IPS DF 6.9 (cell line): ENCODE measurements at places on chromosomes 11 and 22.

DNA sequence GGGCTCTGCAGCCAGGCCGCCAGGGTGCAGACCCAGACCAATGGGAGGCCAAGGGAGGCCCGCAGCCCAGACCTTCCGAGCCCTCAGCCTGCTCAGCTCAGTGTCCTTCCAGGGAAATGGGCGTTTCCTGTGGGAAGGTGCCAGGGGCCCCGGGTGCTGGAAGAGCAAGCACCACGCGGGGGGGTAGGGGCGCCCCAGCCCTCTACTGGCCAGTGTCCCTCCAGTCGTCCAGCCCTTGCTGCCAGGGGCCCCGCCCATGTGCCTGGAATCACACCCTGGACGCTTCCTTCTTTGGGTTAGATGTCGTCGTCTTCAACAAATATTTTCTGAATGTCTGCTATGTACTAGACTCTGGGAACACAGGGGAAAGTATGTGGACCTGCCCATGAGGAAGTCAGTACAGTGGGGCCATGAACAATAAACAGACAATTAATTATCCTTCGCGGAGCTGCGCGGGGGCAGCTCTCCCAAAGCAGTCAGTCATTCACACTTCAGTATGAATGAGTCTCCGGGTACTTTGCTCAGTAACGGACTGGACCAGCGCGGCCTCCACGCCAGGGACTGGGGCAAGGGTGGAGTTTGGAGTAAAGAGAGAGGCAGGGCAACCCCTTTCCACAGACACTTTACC is 60.2 kb downstream of the CDKN1C start:
- H3K27me3 ChIP-seq: no peaks in the 10 kb centered on the region
- no peak for DNase-seq
- H3K4me3 ChIP-seq: no peak overlapping the region
- H3K36me3 ChIP-seq: no peaks in the 10 kb centered on the region
- peaks cover 6% of the 10 kb centered on the region for H3K4me1 ChIP-seq

- H3K4me3 ChIP-seq: no peak overlapping the region
- no peaks in the 10 kb centered on the region for H3K4me1 ChIP-seq
- H3K27ac ChIP-seq: no peak overlapping the region
- peaks cover 3% of the 10 kb centered on the region; the same call in 1 of the 2 replicates for H3K36me3 ChIP-seq
- no peak for DNase-seq
These were observed 33.5 kb upstream of the SERPIND1 start for GRCh38 chr22:20740222-20740951.

DNA sequence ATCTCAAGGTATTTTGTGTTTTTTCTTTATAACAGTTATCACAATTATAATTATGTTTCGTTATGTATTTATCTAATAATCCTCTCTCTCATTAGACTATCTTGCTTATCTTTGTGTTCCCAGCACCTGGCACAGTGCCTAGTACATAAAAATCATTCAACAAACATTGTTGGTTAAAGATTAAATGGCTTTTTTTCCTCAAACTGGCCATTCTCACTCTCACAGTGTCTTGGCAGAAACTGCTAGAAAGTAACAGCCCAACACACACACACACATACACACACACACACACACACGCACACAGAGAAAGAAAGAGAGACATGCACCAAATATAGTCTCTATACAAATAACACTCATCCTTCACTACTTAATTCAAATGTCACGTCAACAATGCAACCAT is 36.8 kb downstream of the OR10A6 start:
- H3K27ac ChIP-seq: no peak overlapping the region
- H3K4me3 ChIP-seq: no peak overlapping the region
- H3K36me3 ChIP-seq: no peaks in the 10 kb centered on the region
- DNase-seq: no peak

DNA sequence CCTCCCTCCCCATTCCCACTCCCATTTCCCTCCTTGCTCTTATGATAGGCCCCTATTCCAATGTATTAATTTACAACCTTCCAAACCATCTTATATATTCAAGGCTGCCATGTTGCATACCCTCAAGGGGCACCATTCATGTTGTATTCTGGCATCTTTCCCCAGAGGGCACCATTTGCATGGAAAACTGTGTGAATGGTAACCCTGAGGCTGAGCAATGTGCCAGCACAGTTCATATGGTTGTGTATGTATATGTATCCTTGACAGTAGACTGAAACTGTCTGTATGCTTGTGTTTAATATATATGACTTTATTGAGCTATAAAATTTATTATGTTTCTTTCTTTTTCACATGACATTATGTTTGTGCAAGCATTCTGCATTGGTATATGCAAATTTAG is 7.3 kb downstream of the RASSF10 start:
- no peak overlapping the region for H3K4me3 ChIP-seq
- H3K27ac ChIP-seq: no peak overlapping the region
- H3K4me1 ChIP-seq: 0 out of 2 replicates have a peak, but pooled peaks cover 1% of the 10 kb centered on the region

GRCh38 chr22:23534201-23534850 is 45.8 kb downstream of the IGLL1 start:
- peaks cover 18% of the 10 kb centered on the region for H3K4me1 ChIP-seq
- DNase-seq: no peak
- H3K36me3 ChIP-seq: no peaks in the 10 kb centered on the region
- H3K27ac ChIP-seq: no peak overlapping the region

DNA sequence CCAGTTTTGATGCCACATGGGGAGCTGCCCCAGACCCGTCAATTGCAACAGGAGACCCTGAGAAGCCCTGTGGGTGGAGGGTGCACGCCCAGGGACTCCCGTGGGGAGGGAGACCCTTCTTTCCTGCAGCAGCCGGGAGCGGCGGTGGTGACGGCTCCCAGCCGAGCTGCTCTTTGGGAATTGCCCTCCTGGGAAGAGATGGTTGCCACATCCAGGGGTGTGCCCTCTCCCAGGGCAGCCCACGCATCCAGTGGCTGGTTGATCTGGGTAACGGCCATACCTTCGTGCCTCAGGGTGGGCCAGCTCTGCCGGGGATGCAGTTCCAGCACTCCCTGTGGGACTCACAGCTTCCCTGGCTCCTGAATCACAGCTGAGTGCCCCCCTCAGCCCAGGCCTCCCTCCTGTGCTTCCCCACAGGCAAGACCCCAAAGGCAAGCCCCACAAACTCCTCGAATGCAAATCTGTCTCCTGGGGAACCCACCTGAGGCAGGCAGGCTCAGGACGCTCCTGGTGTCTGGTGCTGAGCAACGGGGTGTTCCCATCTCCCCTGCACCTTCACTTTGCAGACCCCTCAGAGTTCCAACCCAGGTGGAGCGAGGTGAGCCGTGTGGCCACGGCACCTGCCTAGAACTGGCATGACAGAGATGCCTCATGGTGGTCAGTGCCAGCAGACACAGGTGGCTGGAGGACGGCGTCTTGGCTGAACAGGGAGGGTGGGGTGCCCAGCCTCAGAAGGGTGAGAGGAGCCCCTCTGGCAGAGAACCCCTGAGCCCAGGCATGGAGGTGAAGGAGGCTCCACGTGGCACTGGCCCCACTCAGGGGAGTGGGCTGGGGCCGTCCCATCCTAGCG is 1027.4 kb downstream of the BRD1 start:
- no peaks in the 10 kb centered on the region for H3K4me1 ChIP-seq
- no peak for DNase-seq
- no peaks in the 10 kb centered on the region; the same call in 1 of the 2 replicates for H3K36me3 ChIP-seq
- no peak overlapping the region for H3K27ac ChIP-seq

DNA sequence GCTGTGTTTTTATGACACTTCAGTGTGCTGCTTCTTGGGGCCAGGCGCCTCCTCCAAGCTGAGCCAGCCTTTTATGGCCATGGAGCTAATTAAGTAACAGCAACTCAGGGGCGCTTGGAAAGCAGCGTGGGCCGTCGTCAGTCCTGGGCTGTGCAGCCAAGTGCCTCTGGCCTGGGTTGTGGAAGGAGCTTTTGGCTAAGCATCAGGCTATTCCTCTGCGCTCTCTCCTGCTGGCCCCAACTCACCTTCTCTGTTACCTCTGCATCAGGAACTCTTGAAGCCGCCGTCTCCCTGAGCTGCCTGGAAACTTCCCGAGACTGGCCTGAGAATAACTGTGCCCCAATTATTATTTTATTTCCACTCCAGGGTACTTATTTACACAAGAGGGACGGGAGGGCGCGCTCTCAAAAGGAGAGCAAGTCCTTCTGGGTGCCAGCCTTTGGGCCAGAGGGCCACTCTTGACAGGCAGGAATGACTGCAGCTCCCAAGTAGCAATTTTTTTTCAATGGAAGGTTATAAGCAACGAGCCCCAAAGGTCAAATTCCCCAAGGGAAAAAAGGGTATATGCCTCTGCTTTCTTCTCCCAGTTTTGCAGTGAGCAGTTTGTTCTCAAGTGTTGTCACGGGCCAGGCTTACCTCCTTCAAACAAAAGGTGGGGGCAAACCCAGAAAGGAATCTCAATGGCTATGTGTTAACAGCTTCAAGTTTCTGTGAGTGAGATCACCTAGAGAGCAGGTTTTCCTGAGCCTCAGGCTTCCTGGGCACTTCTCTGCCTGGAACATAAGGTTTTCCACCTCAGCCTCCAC is 38.5 kb upstream of the NAV2 start:
- no peaks in the 10 kb centered on the region for H3K27me3 ChIP-seq
- H3K36me3 ChIP-seq: no peaks in the 10 kb centered on the region
- H3K4me1 ChIP-seq: peaks cover 3% of the 10 kb centered on the region
- H3K27ac ChIP-seq: no peak overlapping the region
- no peak overlapping the region for H3K4me3 ChIP-seq

DNA sequence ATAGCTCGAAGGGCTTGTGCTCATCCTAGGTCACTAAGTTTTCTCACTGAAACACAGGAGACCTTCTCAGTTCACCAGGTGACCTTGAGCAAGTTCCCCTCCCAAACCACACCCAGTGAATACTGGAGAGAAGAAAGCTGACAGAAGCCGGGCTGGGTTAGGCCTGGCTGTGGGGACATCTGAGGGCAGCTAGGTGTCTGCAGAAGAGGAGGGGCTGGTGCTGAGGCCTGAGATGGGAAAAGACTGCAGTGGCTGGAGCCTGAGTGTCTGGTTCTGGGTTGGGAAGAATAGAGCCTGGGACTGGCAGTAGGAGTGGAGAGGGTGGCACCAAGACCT is 602 bp upstream of the INPP5J start:
- H3K27me3 ChIP-seq: no peaks in the 10 kb centered on the region
- no peak for DNase-seq
- H3K4me3 ChIP-seq: no peak overlapping the region
- no peaks in the 10 kb centered on the region for H3K36me3 ChIP-seq
- peaks cover 2% of the 10 kb centered on the region; the same call in 1 of the 2 replicates for H3K4me1 ChIP-seq

GRCh38 chr22:25406510-25407210 is 157.8 kb upstream of the GRK3 start:
- no peaks in the 10 kb centered on the region for H3K36me3 ChIP-seq
- H3K4me1 ChIP-seq: no peaks in the 10 kb centered on the region
- no peak overlapping the region for H3K27ac ChIP-seq
- H3K27me3 ChIP-seq: no peaks in the 10 kb centered on the region
- H3K4me3 ChIP-seq: no peak overlapping the region

GRCh38 chr11:32090545-32091370 is at the start of gene RCN1:
Gene RCN1, plus strand, starts transcription at chr11:32091074. Its CDS starts 123 bp downstream, at chr11:32091197.
- peak; percentile 50 for DNase-seq
- H3K36me3 ChIP-seq: no peaks in the 10 kb centered on the region
- peak within 1 kb of the TSS; percentile 88 for H3K4me3 ChIP-seq
- peaks cover 1% of the 10 kb centered on the region; the same call in 1 of the 2 replicates for H3K4me1 ChIP-seq
- H3K27ac ChIP-seq: no peak within 1 kb of the TSS

- H3K36me3 ChIP-seq: no peaks in the 10 kb centered on the region
- H3K27me3 ChIP-seq: no peaks in the 10 kb centered on the region
These were observed 7.7 kb downstream of the BLID start for GRCh38 chr11:122108192-122108799.

- H3K27ac ChIP-seq: no peak overlapping the region
- no peaks in the 10 kb centered on the region; the same call in 1 of the 2 replicates for H3K36me3 ChIP-seq
- H3K27me3 ChIP-seq: no peaks in the 10 kb centered on the region
- no peak for DNase-seq
- H3K4me1 ChIP-seq: no peaks in the 10 kb centered on the region
These were observed 22.1 kb downstream of the CHKA start for GRCh38 chr11:68099057-68099456.

DNA sequence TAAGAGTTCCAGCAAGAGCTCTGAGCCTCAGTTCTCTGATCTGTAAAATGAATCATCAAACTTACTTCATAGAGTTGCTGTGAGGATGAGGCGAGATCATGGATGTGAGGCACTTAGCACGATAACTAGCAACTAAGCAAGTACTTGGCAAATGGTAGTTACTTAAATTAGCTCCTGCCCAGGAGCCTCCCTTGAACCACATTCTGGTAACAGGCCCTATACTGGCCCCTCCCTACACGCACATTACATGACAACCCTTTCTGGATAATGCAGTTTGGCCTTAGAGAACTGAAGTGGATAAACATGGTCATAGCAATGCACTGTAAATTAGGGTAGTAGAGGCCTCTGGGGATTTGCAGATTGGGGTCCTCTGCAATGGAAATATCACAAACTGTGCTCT is 187.4 kb upstream of the NARS2 start:
- H3K4me3 ChIP-seq: no peak overlapping the region
- H3K4me1 ChIP-seq: no peaks in the 10 kb centered on the region

DNA sequence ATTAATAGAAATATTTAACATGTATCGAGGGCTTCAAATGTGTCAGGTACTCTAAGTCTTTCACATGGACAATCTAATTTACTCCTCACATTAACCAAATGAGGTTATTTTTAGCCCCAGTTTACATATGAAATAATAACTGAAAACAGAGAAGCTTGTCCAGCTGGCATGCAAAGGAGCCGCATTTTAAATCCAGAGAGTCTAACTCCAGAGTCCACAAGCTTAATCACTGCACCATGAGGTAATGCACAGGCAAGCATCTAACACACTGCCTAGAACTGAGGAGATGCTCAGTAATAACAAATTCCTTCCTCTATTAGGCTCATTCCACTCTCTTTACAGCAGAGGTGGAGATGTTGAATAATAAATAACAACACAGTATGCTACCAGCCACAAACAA is 165.7 kb upstream of the GUCY1A2 start:
- H3K4me1 ChIP-seq: no peaks in the 10 kb centered on the region; the same call in 1 of the 2 replicates
- H3K4me3 ChIP-seq: no peak overlapping the region
- DNase-seq: no peak
- H3K36me3 ChIP-seq: no peaks in the 10 kb centered on the region
- H3K27me3 ChIP-seq: no peaks in the 10 kb centered on the region

DNA sequence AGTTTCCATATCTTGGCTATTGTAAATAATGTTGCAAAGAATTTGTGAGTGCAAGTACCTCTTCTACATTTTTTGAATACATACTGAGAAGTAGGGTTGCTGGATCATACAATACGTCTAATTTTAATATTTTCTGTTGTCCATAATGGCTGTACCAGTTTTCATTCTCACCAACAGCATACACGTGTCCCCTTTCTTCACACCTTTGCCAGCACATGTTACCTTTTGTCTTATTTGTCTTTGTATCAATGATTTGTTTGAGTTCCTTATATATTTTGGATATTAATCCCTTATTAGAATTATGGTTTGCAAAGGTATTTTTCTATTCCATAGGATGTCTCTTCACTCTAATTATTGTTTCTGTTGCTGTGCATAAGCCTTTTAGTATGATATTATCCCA is 904.3 kb downstream of the METTL15 start:
- no peaks in the 10 kb centered on the region for H3K36me3 ChIP-seq
- H3K27me3 ChIP-seq: no peaks in the 10 kb centered on the region
- no peak for DNase-seq
- no peak overlapping the region for H3K27ac ChIP-seq
- H3K4me1 ChIP-seq: no peaks in the 10 kb centered on the region
- H3K4me3 ChIP-seq: no peak overlapping the region

DNA sequence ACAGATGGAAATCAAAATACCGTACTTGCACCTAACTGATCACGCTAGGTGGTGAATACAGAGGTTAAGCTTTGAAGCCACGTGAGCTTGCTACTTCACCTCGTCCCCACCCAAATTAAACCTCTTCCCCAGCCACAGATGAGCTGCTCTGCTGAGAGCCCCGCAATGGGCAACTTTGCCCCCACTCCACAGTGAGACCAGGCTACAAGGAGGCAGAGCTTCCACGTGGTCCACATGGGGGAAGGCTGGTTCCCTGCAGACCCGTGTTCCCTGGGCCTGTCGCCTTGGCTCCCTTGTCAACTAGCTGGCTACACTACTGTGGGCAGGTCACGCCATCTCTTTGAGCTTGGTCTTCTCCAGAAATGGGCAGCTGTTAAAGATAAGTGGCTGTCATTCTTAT is 10.9 kb downstream of the CD5 start:
- H3K36me3 ChIP-seq: no peaks in the 10 kb centered on the region
- no peaks in the 10 kb centered on the region for H3K27me3 ChIP-seq
- H3K27ac ChIP-seq: no peak overlapping the region
- H3K4me3 ChIP-seq: no peak overlapping the region
